SJCRH30 (cell line): ENCODE measurements at places on chromosomes 6 and 20. TPM values are rescaled to one million over a fixed set of nuclear protein-coding genes. Genes with fewer than 3 reads are reported as not detected.

GRCh38 chr6:156826290-156826955, 49.2 kb downstream of the ARID1B start:
- H3K27me3 ChIP-seq, result no peaks in the 10 kb centered on the region
- no peak overlapping the region for H3K27ac ChIP-seq
- no peak for DNase-seq
- H3K4me3 ChIP-seq, result no peak overlapping the region
- H3K4me1 ChIP-seq, result peaks cover 14% of the 10 kb centered on the region

- no peak for DNase-seq
- H3K4me3 ChIP-seq, result no peak overlapping the region
- no peaks in the 10 kb centered on the region for H3K4me1 ChIP-seq
- H3K27ac ChIP-seq, result no peak overlapping the region
- no peaks in the 10 kb centered on the region for H3K36me3 ChIP-seq
Measured at GRCh38 chr20:53635221-53635620, 41.6 kb upstream of the ZNF217 start.

GRCh38 chr6:378958-379409, 12.6 kb upstream of the IRF4 start:
- no peak for DNase-seq
- no peaks in the 10 kb centered on the region for H3K4me1 ChIP-seq
- no peaks in the 10 kb centered on the region for H3K36me3 ChIP-seq
- H3K27me3 ChIP-seq, result no peaks in the 10 kb centered on the region

- no peaks in the 10 kb centered on the region for H3K27me3 ChIP-seq
- H3K4me3 ChIP-seq, result no peak overlapping the region
- peak overlapping the region; percentile 3; the same call in 1 of the 2 replicates for H3K27ac ChIP-seq
- peaks cover 14% of the 10 kb centered on the region for H3K4me1 ChIP-seq
- H3K36me3 ChIP-seq, result no peaks in the 10 kb centered on the region
- DNase-seq, result no peak
Measured at GRCh38 chr20:47922269-47922668, 137.0 kb upstream of the SULF2 start.

GRCh38 chr6:46972531-46972930, 50.8 kb upstream of the ADGRF5 start:
- H3K4me1 ChIP-seq, result no peaks in the 10 kb centered on the region
- DNase-seq, result no peak
- H3K27me3 ChIP-seq, result no peaks in the 10 kb centered on the region
- H3K36me3 ChIP-seq, result no peaks in the 10 kb centered on the region
- H3K4me3 ChIP-seq, result no peak overlapping the region
- H3K27ac ChIP-seq, result no peak overlapping the region

DNA sequence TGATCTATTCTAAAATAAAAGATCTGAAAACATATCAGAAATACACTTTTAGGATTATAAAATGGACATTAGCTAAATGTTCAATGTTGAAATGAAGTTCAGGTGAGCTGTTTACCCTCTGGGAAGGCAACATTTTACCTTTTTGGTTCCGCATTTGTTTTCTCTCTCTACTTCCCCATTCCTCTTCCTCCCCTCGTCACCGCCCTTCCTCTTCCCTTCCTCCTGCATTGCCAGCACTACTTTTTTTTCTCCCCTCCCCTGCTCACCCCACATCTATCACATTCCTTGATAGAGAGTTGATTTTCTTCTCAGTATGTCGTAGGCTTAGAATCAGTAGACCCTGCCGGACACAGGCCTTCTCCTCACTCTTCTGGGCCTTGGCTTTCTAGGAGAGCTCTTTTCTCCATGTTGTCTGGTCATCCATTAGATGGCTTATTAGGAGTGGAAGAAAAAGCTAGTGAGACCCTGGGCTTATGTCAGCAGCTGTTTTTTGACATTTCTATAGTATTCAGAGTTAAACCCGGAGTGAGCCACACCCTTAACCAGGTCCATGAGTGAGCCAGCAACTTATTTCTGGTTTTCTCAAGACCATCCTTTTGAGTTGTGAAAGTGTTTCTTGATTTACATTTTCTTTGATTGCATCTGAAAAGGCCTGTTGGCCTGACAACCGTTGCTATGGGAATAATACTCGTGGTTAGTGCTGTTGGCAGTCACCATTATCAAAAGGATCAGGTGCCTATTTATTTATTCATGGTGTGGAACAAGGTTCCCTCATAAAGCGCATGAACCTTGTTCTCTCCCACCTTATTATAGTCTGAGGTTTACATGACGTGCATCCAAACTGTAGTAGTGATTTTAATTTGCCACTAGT, 90.9 kb downstream of the DTD1 start:
- H3K4me1 ChIP-seq, result no peaks in the 10 kb centered on the region
- no peaks in the 10 kb centered on the region for H3K27me3 ChIP-seq
- H3K4me3 ChIP-seq, result no peak overlapping the region

- no peak overlapping the region for H3K27ac ChIP-seq
- H3K27me3 ChIP-seq, result no peaks in the 10 kb centered on the region
- peaks cover 3% of the 10 kb centered on the region; the same call in 1 of the 2 replicates for H3K36me3 ChIP-seq
- no peak for DNase-seq
Measured at GRCh38 chr6:43200541-43200940, 18.5 kb downstream of the CUL9 start.

- H3K4me3 ChIP-seq, result no peak overlapping the region
- no peak for DNase-seq
- H3K27ac ChIP-seq, result no peak overlapping the region
- H3K27me3 ChIP-seq, result no peaks in the 10 kb centered on the region
- peaks cover 13% of the 10 kb centered on the region for H3K4me1 ChIP-seq
Measured at GRCh38 chr20:57987659-57988058, 240.8 kb downstream of the ANKRD60 start.

DNA sequence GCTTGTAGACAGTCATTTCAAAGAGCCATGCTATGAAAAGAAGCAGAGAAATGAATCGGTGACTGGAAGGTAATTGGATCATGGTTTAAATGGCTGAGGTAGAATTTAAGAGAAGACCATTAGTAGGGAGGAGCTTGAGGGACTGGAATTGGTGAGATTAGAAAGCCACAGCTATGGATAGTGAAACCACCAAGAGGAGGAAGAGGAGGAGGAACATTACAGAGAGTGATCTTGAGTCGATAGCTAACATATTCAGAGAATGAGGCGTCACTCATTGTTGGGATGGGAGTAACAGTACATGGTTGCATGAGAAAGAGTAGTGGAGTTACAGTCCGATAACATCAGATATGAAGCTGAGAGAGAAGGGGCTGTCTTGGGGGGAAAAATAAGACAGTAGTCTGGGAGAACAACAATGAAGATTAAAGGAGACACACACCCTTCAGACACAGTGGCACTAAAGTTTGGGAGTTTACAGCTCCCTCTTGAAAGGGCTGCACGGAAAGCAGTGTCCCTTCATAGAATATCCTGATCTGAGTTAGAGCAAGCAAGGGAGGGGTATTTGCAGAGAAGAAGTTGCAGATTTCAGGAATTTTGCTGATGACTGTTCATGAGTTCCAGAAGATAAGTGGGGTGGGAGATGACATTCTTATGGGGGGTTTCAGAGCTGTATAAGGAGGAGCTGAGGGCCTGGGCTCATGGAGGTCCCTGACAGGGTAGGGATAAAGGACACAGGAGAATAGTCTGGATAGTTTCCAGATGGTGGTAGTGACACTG, 15.1 kb upstream of the LAMP5 start:
- 0 out of 2 replicates have a peak, but pooled peaks cover 3% of the 10 kb centered on the region for H3K27me3 ChIP-seq
- no peak for DNase-seq
- H3K36me3 ChIP-seq, result no peaks in the 10 kb centered on the region

DNA sequence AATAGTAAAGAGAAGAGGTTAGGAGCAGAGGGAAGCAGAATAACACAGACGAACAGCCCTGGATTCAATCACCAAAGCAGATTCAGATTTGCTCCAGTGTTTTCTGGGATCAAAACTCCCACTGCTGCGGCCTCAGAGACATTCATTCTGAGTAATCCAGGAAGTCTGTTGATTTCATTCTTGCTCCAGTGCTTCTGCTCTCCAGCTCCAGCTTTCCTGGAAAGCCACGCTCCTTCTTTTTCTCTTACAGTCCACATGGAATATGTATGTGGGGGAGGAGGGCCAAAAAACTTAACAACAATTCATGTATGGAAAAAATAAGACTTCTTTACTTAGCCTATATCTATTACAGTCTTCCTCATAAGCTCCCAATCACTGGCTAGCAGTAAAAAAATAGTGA, 26.4 kb upstream of the UST start:
- H3K27ac ChIP-seq, result no peak overlapping the region
- no peaks in the 10 kb centered on the region for H3K36me3 ChIP-seq
- H3K27me3 ChIP-seq, result no peaks in the 10 kb centered on the region
- H3K4me3 ChIP-seq, result no peak overlapping the region

GRCh38 chr6:35359744-35360348, 17.5 kb downstream of the PPARD start:
- no peaks in the 10 kb centered on the region for H3K27me3 ChIP-seq
- H3K27ac ChIP-seq, result no peak overlapping the region
- H3K4me3 ChIP-seq, result no peak overlapping the region
- peaks cover 3% of the 10 kb centered on the region; the same call in 1 of the 2 replicates for H3K36me3 ChIP-seq

GRCh38 chr20:38302786-38303185, 1.2 kb upstream of the BPI start:
- peaks cover 4% of the 10 kb centered on the region; the same call in 1 of the 2 replicates for H3K4me1 ChIP-seq
- DNase-seq, result no peak
- no peaks in the 10 kb centered on the region for H3K36me3 ChIP-seq
- no peak overlapping the region for H3K27ac ChIP-seq
- H3K4me3 ChIP-seq, result no peak overlapping the region
- H3K27me3 ChIP-seq, result peaks cover 5% of the 10 kb centered on the region; the same call in 1 of the 2 replicates

DNA sequence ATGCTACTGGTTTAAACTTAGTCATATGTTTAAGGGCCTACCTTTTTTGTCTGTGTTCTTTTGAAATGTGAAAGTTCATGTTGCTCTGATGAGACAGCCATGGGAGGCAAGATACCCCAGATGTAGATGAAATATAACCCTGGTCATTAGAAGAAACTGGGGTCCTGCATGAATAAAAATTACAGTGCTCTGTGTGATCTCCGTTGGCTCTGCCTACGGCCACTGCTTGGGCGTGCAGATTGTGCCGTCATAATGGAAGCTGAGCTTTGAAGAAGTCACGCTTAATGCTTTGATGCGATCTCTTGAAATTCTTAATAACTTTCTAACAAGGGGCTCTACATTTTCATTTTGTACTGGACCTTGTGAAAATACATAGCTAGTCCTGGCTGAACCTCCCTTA, at the start of gene TAAR2:
TSS of gene TAAR2 (minus strand) at position 101 of the 400 bp plus-strand sequence. CDS start at position 101, 0 bp downstream.
- no peak for DNase-seq
- H3K36me3 ChIP-seq, result no peaks in the 10 kb centered on the region
- no peak within 1 kb of the TSS for H3K4me3 ChIP-seq
- no peaks in the 10 kb centered on the region; the same call in 1 of the 2 replicates for H3K27me3 ChIP-seq
- H3K27ac ChIP-seq, result no peak within 1 kb of the TSS

DNA sequence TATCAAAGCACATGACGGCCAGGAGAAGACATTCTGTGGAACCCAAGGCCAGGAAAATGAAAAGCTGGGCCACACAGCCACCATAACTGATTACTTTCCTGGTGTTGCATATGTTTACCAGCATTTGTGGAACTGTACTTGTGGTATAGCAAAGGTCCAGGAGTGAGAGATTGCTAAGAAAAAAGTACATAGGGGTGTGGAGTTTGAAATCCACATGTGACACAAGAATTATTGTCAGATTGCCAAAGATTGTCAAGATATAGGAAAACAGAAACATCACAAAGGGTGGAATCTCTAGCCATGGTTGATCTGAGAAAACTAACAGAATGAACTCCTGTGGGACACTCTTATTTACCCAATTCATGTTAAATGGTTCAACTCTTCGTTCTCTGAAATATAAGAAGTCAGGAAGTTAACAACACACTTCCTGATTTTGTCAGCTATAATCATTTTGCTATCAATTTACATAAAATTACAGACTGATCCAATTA, at the start of gene OR2B2:
TSS of gene OR2B2 (minus strand) at position 441 of the 491 bp plus-strand sequence. CDS start at position 364, 77 bp downstream.
- H3K4me3 ChIP-seq, result no peak within 1 kb of the TSS
- no peak for DNase-seq
- H3K36me3 ChIP-seq, result no peaks in the 10 kb centered on the region
- peaks cover 11% of the 10 kb centered on the region; the same call in 1 of the 2 replicates for H3K4me1 ChIP-seq

DNA sequence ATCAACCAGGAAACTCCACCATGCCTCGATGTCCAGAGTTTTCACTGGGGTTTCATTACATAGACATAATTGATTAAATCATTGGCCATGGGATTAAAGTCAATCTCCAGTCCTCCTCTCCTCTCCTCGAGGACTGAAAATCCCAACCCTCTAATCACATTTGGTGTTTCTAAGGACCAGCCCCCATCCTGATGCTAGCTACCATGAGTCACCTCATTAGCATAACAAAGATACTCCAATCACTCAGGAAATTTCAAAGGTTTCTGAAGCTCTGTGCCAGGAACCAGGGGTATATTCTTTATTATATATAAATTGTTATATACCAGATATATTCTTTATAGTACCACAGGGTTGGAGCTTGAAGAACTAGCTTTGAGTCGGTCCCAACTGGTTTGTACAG, 212.9 kb upstream of the PRND start:
- H3K4me3 ChIP-seq, result no peak overlapping the region
- DNase-seq, result no peak
- no peaks in the 10 kb centered on the region for H3K36me3 ChIP-seq
- peaks cover 12% of the 10 kb centered on the region for H3K4me1 ChIP-seq

DNA sequence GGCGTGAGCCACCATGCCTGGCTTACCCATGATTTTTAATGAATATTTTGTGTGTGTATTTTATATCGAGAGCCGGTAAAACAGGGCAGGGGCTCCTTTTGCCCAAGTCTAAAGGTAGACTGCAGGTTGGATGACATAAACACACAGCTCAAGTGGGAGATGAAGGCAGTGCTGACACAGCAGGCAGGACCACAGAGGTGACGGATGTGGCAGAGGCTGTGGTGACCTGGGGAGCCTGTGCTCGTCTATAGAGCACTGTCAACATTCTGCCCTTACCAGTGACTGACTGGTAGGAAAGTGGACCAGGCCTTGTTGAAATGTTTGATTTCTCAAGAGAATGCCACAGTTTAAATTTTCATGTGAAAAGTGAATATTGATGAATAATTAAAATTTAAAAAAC, 137.5 kb downstream of the ZFP64 start:
- peaks cover 3% of the 10 kb centered on the region; the same call in 1 of the 2 replicates for H3K27me3 ChIP-seq
- no peak overlapping the region for H3K27ac ChIP-seq
- H3K4me3 ChIP-seq, result no peak overlapping the region
- H3K4me1 ChIP-seq, result no peaks in the 10 kb centered on the region
- no peak for DNase-seq

- no peaks in the 10 kb centered on the region for H3K27me3 ChIP-seq
- no peak for DNase-seq
- no peak overlapping the region for H3K27ac ChIP-seq
- peaks cover 2% of the 10 kb centered on the region for H3K4me1 ChIP-seq
Measured at GRCh38 chr6:113719545-113719944, 137.6 kb upstream of the MARCKS start.

- no peak overlapping the region for H3K27ac ChIP-seq
- H3K4me1 ChIP-seq, result no peaks in the 10 kb centered on the region
- no peak overlapping the region for H3K4me3 ChIP-seq
- no peaks in the 10 kb centered on the region for H3K36me3 ChIP-seq
- peak; percentile 34 for DNase-seq
Measured at GRCh38 chr20:50717974-50718761, 13.2 kb upstream of the PARD6B start.

Gene VSX1
- 0.06 and 0.10 TPM in 2 replicates for total RNA-seq

Gene IP6K3
- 10.3 and 11.2 TPM in 2 replicates for total RNA-seq

Gene KCNK15
- not detected in 2 replicates for total RNA-seq

Gene LRRC73
- 0.14 TPM in 1 of 2 replicates, not detected in the other for total RNA-seq

Gene SPDEF
- not detected in 2 replicates for total RNA-seq

Gene TMEM217
- total RNA-seq, result 0.73 TPM in 1 of 2 replicates, not detected in the other

Gene HLA-F
- not detected in 2 replicates for total RNA-seq

Gene TMEM14A
- total RNA-seq, result 18.5 and 21.7 TPM in 2 replicates
